ENCODE measurements at places on chromosomes 16 and 17.

GRCh38 chr16:53355064-53355463, 79.2 kb upstream of the RBL2 start:
- no peak for DNase-seq

DNA sequence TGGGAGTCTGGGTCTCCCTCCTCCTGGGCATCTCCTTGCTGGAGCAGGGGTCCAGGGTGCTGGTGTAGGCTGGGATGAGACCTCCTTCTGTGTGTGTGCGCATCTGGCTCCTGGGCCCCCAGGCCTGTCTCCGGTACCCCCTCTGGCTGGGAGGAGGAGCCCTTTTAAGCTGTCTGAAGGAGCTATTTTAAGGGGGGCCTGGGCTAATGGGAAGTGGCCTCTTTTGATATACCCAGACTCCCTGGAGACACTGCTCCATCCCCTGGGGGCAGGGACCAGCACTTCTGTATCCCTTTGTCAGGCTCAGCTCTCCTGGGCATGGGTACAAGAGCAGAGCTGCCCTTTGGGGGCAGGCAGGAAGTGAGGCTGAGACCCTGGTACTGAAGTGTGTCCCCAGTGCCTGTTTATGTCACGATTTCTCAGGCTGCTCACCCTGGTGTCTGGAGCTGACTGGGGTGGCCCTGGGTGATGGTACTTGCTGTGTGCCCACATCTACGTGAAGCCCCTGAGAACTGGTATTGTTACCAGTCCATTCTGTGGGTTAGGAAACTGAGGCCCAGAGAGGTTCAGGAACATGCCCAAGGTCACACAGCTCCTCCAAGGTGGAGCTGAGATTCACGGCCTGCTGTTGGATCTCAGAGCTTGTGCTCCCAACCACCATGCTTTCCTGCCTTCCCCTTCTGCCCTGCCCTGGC, 6.5 kb downstream of the ADCY7 start:
- no peak for DNase-seq

DNA sequence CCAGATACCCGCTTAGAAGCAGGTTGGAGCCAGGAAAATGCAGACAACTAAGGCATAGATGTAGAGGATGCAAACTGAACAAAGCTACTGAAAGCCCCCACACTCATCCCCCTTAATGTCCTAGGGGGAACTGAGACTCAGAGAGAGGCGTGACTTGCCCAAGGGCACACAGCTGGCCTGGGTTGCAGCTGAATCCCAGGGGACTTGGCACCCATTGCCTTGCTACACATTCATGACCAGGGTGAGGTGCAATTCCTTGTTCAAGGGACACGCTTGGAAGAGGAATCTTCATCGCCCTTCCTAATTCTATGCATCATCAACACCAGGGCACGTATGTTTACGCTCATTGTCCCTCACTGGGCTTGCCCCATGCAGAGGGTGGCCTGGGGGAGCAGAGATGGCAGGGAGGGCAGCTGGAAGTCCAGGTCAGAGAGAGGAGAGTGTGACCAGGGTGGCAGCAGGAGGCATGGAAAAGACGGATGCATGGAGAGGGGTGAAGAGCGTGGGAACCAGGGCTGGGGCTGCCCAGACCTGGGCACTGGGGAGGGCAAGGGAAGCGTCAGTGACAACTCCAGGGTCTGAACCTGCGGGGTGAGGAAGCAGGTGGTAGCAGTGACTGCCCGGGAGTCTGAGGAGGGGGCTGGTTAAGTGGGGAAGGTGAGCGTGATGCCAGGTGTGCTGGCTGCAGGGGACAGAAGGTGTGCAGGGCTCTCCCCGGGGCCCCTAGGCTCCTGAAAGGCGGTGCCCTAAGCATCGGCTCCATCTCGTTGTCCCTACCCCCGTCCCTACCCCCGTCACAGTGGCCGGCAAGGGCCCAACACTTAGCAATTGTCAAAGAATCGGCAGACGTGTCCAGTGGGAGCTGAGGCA, 267.1 kb upstream of the TNRC6C start:
- DNase-seq = no peak

GRCh38 chr17:27526604-27527002, 70.4 kb downstream of the KSR1 start:
- DNase-seq = peak; percentile 37

DNA sequence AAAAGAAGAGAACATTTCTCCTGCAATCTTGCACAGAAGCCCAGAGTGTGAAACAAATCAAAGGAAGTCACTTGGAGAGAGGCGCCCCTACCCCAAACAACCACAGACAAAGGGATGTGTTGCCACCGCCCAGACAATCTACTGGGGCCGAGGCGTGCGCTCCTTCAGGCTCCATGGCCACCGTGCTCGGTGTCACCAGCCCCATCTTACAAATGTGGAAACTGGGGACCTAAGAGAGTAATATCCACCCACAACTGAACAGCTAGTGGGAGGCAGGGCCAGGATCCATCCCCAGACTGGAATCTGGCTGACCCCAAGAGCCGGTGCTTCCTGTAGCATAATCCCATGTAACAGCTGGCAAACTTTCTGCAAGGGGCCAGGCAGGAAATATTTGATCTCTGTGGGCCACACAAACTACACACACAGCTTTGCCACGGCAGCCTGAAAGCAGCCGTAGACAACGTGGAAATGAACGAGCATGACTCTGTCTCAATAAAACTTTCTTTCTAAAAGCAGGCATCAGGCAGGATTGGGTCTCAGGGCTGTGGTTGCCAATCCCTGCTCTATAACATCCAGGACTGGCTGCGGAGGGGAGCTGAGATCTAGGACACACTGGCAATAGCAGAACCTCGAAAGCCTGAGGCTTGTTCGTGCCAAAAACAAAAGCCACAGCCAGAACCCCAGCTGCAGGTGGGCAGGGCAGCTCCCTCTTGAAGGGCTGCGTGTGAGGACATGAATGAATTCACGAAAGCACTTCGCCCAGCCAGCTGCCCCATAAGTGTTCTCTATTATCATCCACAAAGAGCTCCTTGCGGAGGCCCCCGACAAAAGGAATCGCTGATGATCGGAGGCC, 26.6 kb upstream of the GINS2 start:
- peak; percentile 76 for DNase-seq

- DNase-seq = no peak
Measured at GRCh38 chr16:74742051-74742481, 32.6 kb downstream of the FA2H start.

GRCh38 chr17:75270218-75270965, 639 bp downstream of the MIF4GD start:
- peak; percentile 91 for DNase-seq

GRCh38 chr17:57566721-57567120, 178.4 kb downstream of the CCDC182 start:
- peak; percentile 68 for DNase-seq

GRCh38 chr17:34755371-34755770, 176.0 kb downstream of the TMEM132E start:
- DNase-seq = no peak

- no peak for DNase-seq
Measured at GRCh38 chr17:79031996-79032875, 8.3 kb downstream of the C1QTNF1 start.

GRCh38 chr17:1961189-1961588, 63.9 kb downstream of the RTN4RL1 start:
- peak; percentile 46 for DNase-seq

DNA sequence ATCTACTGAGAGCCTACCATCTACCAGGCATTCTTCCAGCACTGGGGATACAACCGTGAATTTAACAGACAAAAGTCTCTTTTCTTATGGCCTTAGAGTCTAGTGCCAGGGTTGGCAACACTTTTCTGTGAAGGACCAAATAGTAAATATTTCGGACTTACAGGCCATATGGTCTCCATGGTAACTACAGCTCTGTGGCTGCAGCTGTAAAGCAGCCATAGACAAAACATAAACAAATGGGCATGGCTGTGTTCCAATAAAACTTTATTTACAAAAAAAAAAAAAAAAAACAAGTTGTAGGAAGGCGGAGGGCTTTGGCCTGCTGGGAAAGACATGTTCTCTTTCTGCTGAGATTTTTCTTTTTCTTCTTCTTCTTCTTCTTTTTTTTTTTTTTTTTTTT, 98.7 kb downstream of the ABCC12 start:
- DNase-seq = peak; percentile 50

DNA sequence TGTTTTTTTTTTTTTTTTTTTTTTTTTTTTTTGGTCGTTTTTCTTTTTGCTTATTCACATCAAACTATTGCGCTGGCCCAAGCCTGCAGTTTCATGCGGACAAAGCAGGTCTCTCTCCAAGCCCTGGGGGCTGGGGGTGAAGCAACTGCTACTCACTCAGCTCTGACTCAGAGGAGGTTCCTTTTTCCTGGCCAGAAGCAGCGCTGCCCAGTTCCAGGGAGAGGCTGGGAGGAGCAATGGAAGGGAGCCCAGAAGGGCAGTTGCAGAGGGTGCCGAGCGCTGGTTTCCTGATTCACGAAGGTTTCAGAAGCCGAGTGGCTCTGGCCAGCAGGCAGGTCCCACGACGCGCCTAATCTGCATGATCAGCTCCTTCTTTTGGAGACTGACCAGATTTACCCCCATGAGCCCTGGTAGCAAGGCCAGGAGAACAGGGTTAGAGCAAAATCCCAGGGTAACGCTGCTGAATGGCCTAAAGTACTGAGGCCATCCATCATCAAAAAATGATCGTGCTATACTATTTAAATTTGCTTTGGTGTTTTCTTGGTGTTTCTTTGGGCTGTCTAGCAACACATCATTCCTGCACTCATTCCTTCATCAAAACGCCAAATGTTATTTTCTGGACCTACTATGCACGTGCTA, 144.7 kb upstream of the SOX9 start:
- DNase-seq = no peak

- no peak for DNase-seq
Measured at GRCh38 chr17:67506966-67507365, 129.9 kb downstream of the PITPNC1 start.

DNA sequence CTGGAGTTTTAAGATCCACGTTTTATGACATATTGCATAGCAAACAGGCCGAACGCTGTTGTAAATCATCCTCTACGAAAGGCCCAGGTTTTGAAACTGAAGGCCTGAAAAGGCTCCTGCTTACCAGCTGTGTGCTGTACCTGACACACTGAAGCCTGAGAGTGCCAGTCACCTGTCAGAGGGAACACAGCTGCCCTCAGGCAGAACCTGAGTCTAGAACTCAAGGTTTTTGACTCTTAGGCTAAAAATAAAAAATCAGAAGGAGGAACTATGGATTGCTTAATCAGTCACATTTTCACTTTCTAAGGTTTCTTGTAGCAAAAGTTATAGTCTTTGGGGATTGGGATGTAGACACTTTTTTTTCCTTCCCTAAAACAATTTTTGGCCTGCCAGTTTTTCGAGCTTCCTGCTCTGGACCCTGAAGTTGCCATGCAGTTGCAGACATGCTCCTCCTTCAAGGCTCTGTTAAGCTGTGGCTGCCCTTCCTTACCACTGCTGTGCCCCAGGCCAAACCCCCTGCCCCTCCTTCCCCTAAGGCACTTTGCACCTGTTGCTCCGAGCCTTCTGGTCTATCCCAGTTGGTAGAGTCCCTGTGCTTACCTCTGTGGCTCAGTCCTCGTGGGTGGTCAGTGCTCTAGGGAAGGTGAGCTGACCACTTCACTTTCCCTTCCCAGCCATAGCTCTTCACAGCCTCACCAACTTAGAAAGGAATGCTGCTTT, 56.6 kb downstream of the TENT4B start:
- peak; percentile 31 for DNase-seq

DNA sequence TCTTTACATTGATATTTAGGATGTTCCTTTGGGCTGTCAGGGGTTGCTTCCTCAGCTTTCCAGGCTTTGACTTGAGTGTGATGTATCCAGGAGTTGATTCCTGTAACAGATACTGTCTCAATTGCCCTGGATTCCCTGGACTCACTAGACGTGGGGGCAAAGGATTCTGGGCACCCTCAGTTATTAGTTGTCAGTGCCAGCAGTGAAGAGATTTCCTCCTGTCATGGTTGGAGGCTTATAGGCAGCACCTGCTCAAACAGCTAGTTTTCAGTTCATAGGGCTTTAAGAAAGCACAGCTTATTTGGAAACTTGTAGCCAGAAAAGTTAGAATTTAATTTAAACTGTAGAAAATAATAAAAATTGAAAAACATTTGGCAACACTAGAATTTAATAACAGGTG, 9.5 kb upstream of the B4GALNT2 start:
- no peak for DNase-seq

DNA sequence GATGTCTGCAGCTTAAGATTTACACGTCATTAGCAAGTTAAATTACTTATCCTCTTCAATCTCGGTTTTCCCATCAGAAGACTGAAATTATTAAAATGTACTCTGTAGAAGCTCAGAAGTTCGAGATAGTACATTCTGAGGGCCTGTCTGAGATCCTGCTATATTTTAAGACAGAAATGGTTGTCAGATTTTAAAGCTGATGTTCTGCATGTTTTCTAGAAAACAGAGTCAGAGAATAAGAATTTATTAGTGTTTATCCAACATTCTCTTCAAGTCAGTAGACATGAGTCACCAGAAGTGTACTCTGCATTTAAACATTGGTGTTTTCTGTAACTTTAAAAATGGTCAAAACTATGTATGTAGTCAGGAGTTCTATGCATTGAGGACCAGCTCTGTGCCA, 155.2 kb upstream of the MYOCD start:
- no peak for DNase-seq

Measured in NCI-H82 (cell line).